ENCODE measurements at places on chromosomes 1 and 21.

DNA sequence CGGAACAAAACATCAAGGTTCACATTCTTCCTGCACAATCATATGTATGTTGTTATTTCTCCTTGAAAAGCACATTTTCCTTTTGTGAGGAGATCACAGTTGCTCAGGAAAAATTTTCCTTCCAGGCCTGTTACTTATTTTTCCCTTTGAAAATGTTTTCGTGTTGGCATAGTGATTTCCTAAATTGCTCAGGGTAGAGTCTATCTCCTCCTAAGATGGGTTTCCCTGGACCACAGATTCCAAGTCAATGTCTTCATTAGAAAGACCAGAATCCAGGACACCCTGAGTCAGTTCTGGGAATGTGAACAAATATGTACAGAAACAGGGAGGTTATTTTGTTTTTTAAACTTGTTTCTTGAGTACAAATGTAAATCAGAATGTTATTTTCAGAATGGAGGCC is 94.3 kb upstream of the C1orf105 start:
- no peak for DNase-seq

DNA sequence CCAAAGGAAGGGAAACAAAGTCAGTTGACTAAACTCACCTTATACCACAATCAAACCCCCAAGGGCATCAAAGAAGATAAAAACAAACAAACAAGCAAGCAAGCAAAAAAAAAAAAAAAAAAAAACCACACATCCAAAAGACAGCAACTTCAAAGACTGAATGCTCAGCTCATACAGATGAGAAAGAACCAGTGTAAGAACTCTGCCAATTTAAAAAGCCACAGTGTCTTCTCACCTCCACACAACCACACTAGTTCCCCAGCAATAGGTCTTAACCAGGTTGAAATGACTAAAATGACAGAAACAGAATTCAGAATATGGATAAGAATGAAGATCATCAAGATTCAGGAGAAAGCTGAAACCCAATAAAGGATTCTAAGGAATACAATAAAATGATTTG is 193.4 kb downstream of the FAF1 start:
- no peak for DNase-seq

DNA sequence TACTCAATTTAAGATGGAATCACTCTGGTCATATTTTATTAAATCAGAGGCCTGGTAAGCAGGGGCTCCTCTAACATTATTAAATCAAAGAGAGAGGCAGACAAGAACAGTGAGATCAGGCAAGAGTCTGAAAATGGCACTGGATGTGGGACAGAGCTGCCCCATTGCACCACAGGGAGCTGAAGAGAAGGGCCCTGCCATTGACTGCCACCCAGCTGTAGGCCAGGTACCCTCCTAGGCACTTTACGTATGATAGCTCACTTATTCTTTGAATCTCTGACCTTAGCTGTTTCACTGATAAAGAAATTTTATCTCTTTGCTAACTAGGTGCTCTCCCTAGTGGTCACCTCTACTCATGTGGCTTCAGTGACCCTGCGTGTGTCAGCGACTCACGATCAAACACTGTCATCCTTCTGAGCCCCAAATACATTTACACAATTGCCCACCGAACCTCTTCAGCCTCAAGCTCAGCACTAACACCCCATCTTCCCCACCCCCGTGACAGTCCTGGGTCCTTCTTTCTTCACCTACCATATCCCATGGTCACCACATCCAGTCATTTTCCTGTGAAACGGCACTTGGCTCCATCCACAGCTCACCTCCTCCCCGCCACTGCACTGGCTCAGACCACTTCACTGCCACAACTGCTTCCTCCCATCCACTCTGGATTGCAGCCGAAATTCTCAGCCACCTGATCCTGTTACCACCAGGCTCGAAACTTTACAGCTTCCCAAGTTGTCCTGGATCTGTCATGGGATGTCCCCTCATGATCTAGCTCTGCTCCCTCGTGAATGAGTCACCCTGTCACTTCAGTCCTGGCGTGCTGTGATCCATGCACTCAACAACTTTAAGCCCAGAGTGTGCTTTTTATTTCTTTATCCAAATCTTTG is 97.3 kb upstream of the SYT6 start:
- no peak for DNase-seq

GRCh38 chr1:230425252-230426091 is 660 bp downstream of the PGBD5 start:
- DNase-seq: no peak

- no peak for DNase-seq
These were observed 86.0 kb downstream of the CCDC185 start for GRCh38 chr1:223479261-223479660.

DNA sequence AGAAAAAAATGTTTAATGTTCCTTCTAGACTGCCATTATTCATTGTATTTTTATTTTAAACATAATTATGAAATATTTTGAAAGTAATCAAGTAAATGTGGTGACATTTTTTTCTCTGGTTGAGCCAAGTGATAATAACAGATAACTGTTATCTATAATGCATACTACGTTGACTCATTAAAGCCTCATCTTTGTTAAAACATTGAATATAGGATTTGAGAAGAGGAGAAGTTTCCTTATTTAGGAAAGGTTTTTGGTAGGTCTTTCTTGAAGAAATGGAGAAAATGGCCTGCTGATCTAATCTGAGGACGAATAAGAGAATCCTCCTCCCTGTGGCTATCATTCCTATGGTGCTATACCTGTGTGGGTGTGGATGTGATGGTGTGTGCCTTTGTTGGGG is 89.0 kb downstream of the NFIA start:
- DNase-seq: no peak

All from activated CD4-positive, alpha-beta memory T cell treated with anti-CD3 and anti-CD28 coated beads for 36 hours (primary cell).